ENCODE measurements at places on chromosomes 1 and 21.
A peak's percentile ranks its signal among the peaks of the same experiment; 100 is the strongest.

- DNase-seq = no peak
These were observed 857.0 kb downstream of the LTN1 start for GRCh38 chr21:28135646-28136045.

DNA sequence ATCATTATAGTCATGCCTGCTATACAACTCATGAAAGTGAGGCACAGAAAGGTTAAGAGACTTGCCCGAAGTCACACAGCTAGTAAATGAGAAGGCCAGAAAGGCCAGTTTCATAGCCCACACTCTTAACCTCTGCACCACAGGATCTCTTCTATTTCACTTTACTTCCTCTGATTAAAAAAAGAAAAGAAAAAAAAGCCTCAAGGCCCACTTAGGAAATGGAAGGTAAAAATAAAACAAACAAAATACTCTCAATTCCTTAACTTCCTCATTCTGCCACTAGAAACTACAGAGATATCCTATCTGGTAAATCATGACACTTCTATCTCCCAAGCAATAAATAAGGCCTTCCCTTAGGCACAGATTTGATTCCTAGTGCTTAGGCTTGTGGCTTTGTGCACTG, 7.6 kb upstream of the ENAH start:
- no peak for DNase-seq

DNA sequence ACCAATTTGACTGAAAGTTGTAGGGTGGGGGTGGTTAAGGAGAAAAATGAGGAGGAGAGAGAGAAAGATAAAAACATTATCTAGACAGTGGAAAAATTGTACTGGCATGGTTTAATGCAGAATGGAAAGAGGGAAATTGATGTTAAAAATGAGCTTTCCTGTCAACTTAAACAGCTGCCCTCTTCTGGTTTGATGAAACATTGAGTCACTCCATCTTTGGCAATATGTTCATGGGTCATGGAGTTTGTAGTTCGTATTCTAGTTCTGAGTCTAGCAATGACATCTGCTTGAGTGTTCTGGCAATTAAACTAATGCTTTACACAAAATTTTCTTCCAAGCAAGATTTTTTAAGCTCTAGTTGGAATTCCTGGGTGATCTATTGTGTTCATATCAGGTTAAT, 9.6 kb downstream of the ZNF648 start:
- DNase-seq = no peak

GRCh38 chr1:202807926-202808757, at the start of gene KDM5B:
KDM5B (minus strand) TSS chr1:202808421; CDS start chr1:202808305, 116 bp downstream.
- DNase-seq = peak; percentile 33

All from stimulated activated CD8-positive, alpha-beta memory T cell treated with anti-CD3 and anti-CD28 coated beads, Interleukin-4, amount 100 ng/mL, for 1 hour (primary cell).